Stimulated activated CD4-positive, alpha-beta T cell treated with anti-CD3 and anti-CD28 coated beads, TNF-alpha, amount 100 ng/mL, for 48 hours (primary cell): ENCODE measurements at places on chromosomes 6 and 20.

DNA sequence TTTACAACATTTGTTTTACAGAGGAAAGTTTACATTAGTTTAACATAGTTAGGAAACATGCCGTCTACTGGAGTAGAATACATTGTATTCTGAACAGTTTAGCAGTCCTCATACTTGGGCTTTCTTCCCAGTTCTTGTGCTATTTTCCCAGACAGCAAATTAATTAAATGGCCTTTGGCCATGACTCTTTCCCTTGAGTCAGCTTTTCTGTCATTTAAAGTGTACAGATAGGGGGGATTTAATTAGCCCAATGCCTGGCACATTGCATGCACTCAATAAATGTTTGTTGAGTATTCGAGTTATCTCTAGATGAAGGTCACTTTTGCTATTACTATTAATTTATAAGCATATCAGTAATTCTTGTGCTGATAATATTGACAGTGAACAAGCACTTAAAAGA lies 1.6 kb downstream of the TMEM244 start:
- no peak for DNase-seq

GRCh38 chr20:2978519-2978918 lies 64.9 kb upstream of the GNRH2 start:
- no peak for DNase-seq

DNA sequence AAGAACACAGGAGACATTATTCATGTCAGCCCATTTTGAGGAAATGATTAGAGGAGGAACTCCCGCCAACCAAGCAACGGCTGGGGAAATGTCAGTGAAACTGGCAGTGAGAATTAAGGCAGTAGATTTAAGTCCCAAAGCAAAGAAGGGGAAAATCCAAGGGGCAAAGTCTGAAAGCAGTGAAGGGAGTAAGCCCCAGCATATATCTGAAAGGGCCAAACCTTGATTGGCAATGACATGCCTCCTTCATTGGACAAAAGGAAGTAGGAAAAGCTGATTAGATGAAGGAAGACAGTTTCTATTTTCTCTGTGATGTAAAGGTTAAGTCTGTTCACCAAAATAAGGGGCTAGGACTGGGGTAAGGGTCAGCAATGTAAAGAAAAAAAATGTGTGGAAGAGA lies 190.3 kb downstream of the RNF144B start:
- no peak for DNase-seq

DNA sequence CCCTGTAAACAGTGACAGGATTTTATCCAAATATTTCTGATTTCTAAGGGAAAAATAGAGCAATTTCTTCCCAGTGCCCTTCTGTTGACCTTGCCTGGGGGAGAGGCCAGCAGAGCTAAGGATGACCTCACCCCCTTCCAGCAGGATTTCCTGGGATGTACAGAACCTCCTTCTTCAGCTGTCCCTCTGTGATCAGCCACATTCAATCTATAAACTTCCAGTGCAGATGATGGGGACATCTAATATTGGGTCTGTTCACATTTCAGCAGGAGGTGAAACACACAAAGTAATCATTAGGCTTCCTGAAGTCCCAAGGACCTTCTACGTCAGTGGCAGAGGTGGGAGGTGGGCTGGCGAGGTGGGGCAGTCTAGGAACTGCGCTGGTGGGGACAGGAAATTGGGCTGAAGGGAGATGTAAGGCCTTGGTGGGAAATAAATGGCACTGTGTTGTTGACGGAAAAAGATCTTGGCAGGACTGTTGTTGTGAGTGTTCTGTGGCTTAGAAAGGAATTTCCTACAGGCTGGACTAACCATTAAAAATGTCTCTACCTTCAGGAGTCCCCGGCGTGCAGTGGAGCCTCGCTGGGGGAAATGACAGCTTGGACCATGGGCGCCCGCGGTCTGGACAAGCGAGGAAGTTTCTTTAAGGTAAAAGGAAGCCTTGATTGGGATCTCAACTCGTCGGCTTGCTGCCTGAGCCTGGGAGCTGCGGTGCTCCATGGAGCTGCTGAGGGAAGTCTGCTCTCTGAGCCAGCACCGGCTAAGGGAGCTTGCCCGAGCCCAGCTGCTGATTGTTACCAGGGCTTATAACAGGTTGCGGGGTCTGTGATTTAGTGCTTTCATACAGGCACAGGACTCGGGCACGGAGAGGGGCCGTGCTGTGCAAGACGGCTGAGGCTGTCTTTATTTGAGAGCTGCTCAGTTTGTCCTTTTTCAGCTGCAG lies 127.9 kb upstream of the NAA20 start:
- DNase-seq: no peak

DNA sequence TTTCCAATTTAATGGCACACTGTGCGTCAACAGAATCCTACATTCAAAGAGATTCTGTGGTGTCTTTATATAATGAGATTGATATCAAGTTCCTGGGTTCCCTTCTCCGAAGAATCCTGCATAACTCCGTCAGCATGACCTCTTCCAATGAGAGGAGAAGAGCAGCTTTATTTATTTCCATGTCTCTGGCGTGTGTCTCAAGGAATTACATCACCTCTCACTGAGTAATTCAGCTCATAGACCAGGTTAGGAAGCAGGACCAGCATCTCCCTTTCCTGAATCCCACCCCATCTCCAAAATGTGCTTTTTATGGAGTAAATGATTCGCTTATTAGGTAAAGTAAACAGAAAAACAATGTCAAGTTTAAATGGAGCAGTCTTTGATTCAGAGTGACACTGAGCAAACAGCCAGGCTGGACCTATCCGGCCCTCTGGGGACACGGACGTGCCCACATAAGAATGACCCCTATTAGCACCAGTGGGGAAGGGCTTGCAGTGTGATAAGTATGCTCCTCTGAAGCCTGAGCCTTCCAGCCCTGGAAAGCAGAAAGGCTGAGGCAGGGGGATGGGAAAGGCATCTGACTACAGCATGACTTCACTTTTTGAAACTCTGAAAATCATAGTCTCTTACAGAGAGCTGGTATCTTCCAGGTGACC lies 165.2 kb downstream of the CLIC5 start:
- no peak for DNase-seq

GRCh38 chr6:156545931-156546330 lies 231.2 kb upstream of the ARID1B start:
- DNase-seq: no peak

GRCh38 chr6:149218915-149219314 lies 98.6 kb upstream of the TAB2 start:
- no peak for DNase-seq

DNA sequence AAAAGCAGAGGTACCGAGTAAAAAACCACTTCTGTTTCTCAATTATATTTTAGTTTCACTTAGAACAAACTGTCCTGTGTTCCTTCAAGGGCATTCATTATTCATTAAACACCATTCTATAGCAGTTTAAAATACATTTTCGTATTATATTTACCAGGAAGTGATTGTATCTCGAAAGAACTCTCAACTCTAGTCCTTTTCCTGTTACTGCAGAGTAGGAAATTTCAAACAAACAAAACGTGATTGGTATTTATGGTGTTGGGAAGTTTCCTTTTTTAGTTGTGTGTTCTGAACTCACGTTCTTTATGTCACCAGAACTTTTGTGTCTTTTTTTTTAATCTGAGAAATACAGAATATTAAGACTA lies 139.5 kb upstream of the BTBD3 start:
- no peak for DNase-seq

DNA sequence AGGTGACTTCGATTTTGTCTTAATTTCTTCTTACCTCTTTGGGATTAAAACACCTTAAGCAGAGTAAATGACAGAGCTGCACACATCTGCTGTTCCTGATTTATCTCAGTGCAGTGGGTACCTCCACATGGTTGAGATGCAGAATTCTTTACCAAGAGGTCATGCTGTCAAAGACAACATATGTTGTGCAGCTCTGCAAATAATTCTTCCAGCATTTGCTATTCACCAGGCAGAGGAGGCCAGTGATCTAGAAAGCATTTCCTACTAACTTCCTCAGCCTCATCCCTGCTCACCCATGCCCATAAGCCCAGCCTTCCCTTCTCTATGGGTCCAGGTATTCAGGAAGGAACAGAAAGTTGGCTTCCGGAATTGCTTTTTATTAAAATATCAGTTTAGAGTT lies 109.3 kb downstream of the THBS2 start:
- no peak for DNase-seq

GRCh38 chr6:41271901-41272395 lies 14.5 kb downstream of the TREM1 start:
- no peak for DNase-seq

- no peak for DNase-seq
Measured at GRCh38 chr6:68641172-68641571, 6.1 kb downstream of the ADGRB3 start.

GRCh38 chr20:47704746-47705496 lies 80.4 kb downstream of the SULF2 start:
- no peak for DNase-seq

DNA sequence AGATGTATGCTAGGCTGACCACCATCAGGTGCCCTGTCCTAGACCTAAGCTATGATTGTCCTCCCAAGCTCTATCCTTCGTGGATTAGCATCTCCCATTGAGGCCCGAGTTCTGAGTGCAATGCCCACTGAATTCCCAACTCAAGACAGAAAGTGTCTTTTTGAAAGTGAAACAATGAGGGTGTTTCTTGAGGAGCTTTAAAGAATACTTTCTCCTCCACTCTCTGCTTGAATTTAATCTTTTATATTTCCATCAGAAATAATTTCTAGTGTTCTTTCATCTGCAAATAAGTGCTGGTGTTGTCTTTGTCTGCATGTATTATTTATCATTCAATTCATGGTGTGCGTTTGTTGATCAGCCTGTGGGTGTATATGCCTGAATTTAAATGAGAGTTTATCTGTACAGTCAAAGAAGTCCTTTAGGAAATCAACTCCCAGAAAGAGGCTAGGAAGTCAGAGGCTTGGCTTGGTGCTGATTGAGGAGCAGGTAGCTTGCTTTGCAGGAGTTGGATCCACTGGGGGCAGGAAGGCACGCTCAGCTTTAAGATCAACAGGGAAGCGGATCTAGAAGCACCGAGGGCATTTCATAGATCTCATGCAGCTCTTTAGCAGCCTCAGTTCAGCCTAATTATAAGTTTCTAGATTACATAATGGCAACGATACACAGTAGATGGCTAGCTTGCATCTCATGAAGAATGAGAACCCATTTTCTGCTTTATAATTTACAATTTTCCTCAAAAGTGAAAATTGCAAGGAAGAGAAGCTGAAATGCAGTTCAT lies 36.0 kb upstream of the CCN6 start:
- DNase-seq: no peak

- DNase-seq: no peak
Measured at GRCh38 chr6:14053811-14054210, 63.8 kb upstream of the CD83 start.

DNA sequence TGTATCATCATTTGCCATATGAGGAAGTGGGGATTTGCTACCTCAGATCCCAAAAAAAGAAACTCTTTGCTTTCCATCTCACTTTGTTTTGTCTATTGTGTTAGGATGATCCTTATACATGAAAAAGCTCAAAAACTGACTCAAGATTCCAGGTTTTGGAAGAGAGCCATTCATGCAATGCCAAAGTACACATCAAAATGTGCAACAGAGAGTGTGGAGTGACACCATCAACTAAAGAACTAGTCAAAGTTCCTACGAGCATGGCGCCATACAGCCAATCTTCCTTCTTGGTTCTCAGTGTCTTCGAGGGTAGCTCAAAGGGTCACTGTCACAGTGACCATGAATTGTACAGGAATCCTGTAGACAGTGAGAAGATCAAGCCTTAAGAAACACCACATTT lies 255.8 kb upstream of the SASH1 start:
- DNase-seq: no peak

DNA sequence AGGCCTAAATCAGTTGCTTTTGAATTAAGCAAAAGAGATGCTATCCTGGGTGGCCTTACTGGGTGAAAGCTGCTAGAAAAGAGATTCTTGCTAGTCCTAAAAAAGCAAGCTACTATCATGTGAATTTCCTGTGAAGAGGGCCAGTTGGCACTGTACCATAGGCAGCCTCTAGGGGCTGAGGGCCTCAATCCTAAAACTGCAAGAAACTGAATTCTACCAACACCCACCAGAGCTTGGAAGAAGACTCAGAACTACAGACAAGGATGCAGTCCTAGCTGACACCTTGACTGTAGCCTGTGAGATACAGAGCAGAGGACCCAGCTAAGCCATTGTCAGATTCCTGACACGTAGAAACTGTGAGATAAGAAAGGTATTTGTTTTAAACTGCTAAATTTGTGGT lies 24.5 kb downstream of the CLIC5 start:
- DNase-seq: no peak

DNA sequence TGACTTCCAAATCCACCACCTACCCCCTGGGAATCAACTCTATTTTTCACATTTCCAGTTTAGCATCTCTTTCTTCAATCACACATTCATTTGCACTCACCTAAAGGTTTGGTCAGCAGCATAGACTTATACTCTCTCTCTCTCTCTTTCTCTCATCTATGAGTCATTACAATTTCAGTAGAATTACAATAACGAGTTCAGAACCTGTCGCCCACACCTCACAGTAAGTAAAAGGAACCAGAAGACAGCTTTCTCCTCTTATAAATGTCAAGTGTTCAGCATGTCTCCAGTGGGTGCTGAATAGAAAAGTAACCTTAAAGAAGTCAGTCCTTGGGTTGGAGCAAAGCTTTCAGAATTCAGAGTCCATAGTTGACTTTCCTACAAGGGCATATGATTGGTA lies 1.1 kb upstream of the PHACTR1 start:
- no peak for DNase-seq

GRCh38 chr20:41938353-41938752 lies 320.2 kb upstream of the CHD6 start:
- DNase-seq: no peak

DNA sequence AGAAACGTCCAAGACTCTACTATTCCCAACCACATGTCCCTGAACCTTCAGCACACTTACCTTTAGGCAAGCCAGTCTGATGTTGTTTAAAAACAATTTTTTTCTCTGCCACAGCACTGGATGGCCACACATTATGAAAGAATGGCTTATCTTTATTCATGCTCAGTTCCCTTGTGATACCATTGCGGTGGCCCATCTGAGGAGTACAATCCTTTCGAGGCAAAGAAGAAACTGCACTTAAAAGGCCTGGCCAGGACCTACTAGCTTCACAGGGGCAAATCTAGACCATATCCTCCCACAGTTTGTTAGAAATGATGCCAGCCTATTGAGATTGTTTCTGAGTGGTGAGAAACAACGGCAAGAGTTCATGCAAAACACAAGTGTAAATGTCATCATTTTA lies 88.4 kb upstream of the PLEKHG1 start:
- DNase-seq: no peak

GRCh38 chr6:125217369-125217768 lies 63.8 kb downstream of the TPD52L1 start:
- no peak for DNase-seq

GRCh38 chr6:30497714-30498113 lies 8.4 kb downstream of the HLA-E start:
- DNase-seq: no peak

DNA sequence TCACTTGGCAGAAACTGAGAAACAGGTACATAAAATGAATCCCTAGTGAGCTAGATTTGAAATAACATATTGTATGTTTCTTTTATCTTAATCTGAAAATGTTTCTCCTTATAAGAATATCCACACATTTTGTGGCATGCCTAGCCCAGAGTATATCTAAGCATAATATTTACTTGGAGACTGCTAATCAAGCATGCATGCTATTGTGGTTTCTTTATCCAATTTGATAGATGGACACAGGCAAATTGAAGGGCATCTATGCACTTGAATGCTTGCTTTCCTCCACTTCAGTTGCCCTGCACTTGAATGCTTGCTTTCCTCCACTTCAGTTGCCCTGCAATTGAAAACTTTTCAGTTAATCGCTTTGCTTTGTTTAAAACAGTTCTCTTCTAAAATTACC lies 729.8 kb downstream of the TBC1D32 start:
- DNase-seq: no peak

- no peak for DNase-seq
Measured at GRCh38 chr6:160974304-160974771, 17.2 kb upstream of the MAP3K4 start.
